ENCODE measurements at places on chromosomes 11 and 22. TPM values are rescaled to one million over a fixed set of nuclear protein-coding genes. Genes with fewer than 3 reads are reported as not detected.
A peak's percentile ranks its signal among the peaks of the same experiment; 100 is the strongest.

DNA sequence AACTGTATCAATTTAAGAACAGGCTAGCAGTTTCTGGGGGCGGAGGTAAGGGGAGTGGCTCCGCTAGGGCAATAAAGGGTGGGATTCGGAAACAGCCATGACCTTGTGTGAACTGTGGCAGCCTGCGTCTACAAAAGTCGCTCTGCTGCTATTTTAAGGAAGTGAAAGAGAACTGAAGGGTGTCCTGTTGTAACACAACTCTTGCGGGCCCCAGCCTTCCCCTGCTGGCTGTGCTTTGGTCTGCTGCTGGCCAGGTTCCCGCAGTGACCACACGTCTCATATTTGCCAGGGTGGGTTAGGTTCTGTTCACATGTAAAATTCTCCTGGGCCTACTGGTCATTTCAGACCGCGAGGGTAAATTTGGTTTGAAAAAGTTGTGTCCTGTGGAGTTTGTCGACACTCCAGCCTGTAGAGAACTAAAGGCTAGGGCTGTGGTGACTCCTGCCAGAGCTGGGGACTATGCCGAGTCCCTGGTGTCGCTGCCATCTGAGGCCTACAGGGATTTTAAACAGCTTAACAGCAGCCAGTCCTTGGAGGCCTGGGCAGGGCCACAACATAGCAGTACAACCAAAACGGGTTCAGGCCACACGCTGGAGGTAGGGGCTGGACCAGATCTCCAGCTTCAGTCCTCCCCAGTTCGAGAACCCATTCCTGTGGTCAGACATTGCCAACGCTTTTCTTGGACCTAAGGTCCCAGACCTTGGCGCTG lies 1.1 kb upstream of the PPFIBP2 start:
- DNase-seq = peak; percentile 73
- H3K27ac ChIP-seq = peak overlapping the region; percentile 89
- H3K36me3 ChIP-seq = no peaks in the 10 kb centered on the region
- H3K4me3 ChIP-seq = peak overlapping the region; percentile 89

- no peak overlapping the region for H3K4me3 ChIP-seq
- no peak overlapping the region for H3K27ac ChIP-seq
- H3K4me1 ChIP-seq = no peaks in the 10 kb centered on the region
- H3K27me3 ChIP-seq = no peaks in the 10 kb centered on the region
- no peaks in the 10 kb centered on the region for H3K36me3 ChIP-seq
- DNase-seq = no peak
These were observed 604.7 kb downstream of the TBC1D22A start for GRCh38 chr22:47367107-47367690.

DNA sequence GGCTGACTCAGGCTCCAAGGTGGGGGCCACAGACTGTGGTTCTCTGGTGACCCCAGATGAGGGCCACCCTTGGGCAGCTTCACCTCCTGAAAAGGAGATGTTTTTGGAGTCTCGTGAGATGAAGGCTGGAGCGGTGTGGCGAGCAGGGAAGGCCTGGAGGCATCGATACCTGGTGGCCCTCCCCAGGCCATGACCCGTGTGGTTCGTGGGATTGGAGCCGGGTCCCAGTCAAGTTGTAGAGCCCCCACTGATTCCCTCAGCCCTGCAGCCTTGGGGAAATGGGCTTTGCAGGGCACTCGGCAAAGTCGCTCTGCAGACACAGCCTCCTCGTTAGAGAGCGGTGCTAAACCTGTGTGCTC lies 1083.4 kb downstream of the BRD1 start:
- DNase-seq = no peak
- no peak overlapping the region for H3K4me3 ChIP-seq
- H3K27ac ChIP-seq = no peak overlapping the region
- peaks cover 13% of the 10 kb centered on the region for H3K4me1 ChIP-seq
- peaks cover 20% of the 10 kb centered on the region for H3K36me3 ChIP-seq
- H3K27me3 ChIP-seq = no peaks in the 10 kb centered on the region

- H3K27me3 ChIP-seq = no peaks in the 10 kb centered on the region
- no peak for DNase-seq
- no peaks in the 10 kb centered on the region for H3K36me3 ChIP-seq
- no peak overlapping the region for H3K27ac ChIP-seq
- H3K4me3 ChIP-seq = no peak overlapping the region
- peaks cover 23% of the 10 kb centered on the region for H3K4me1 ChIP-seq
These were observed 7.3 kb downstream of the UBE2L6 start for GRCh38 chr11:57560146-57560545.

GRCh38 chr11:83918476-83918875 lies 632.3 kb upstream of the CCDC90B start:
- no peaks in the 10 kb centered on the region for H3K27me3 ChIP-seq
- H3K4me1 ChIP-seq = no peaks in the 10 kb centered on the region
- DNase-seq = no peak
- no peak overlapping the region for H3K4me3 ChIP-seq
- no peaks in the 10 kb centered on the region for H3K36me3 ChIP-seq

DNA sequence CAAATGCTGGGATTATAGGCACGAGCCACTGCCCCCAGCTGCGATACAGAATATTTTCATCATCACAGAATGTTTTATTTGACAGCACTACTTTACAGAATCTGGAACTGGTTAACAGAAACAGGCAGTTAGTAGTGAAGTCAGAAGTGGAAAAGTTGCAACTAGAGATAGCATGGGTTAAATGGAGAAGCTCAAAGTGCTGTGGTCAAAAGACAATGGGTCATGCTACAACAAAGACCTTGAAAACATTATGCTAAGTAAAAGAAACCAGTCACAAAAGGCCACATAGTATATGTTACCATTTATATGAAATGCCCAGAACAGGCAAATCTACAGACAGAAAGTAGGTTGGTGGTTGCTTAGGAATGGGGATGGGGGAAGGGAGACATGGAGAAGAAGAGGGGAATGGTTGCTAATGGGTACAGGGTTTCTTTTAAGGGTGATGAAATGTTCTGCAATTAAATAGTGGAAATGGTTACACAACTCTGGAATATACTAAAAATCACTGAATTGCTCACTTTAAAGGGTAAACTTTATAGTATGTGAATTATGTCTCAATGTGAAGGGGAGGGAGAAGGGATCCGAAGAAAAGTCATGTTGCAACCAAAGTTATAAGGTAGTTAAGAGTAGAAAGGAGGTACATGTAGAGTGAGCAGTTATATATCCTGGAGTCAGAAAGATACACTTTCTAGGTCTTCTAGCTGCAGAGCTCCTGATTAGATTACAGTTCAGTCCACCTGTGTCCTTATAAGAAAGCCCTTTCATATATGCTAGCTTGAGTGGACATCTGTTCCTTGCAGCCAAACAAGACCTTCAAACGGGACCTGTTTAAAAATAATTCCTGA lies 46.3 kb upstream of the RAPSN start:
- no peaks in the 10 kb centered on the region for H3K27me3 ChIP-seq
- H3K27ac ChIP-seq = no peak overlapping the region
- no peak for DNase-seq
- H3K36me3 ChIP-seq = no peaks in the 10 kb centered on the region
- no peaks in the 10 kb centered on the region for H3K4me1 ChIP-seq
- H3K4me3 ChIP-seq = no peak overlapping the region

- no peaks in the 10 kb centered on the region for H3K27me3 ChIP-seq
- no peaks in the 10 kb centered on the region for H3K4me1 ChIP-seq
- H3K27ac ChIP-seq = no peak overlapping the region
- no peaks in the 10 kb centered on the region for H3K36me3 ChIP-seq
- no peak for DNase-seq
These were observed 1447.5 kb downstream of the BRD1 start for GRCh38 chr22:48380016-48380665.

DNA sequence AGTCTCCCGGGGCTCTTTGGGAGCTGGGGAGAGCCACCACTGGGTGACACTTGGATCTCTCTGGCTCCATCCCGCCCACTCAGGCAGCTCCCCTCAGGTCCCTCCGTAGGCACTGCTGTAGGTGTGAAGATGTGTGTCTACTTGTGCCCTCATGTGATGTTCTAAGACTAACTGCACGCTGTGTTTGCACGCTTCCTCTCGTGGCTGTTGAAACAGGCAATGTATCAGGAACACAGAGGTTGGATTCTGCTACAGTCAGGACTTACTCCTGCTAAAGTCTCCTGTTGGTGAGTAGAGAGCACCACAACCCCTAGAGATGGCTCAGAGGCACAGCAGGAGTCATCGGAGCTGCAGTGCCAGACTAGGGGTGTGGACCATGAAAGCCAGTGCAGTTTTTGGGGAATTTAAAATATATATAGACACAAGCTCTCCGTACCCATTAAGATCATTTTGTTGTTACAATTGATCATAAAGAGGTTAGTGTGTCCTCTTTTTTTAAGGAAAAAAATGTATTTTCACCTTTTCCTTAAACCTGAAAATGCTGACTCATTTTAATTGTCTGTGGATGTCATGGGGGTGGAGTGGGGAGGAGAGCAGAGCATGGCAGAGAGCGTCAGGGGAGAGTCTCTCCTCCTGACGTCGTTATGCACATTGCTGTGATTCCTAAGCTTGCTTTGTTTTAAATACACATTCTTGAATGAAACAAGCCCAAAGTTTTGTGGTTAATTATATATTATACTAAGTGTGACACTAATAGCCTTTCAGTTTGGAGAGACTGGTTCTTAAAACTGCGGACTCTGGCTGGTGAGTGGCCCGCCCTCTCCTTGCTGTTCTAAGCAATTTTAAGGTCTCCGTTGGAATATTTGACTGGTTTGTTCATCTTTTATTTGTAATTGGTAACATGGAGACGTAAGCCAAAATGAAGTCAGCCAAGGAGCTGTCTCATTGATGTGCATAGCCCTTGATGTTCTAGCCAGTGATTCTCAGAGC lies 16.2 kb upstream of the CTTN start:
- H3K4me1 ChIP-seq = peaks cover 34% of the 10 kb centered on the region
- no peak overlapping the region for H3K27ac ChIP-seq
- no peak for DNase-seq
- H3K27me3 ChIP-seq = no peaks in the 10 kb centered on the region

- no peak overlapping the region for H3K27ac ChIP-seq
- H3K4me3 ChIP-seq = no peak overlapping the region
- H3K36me3 ChIP-seq = no peaks in the 10 kb centered on the region
These were observed 6.4 kb downstream of the RBX1 start for GRCh38 chr22:40957601-40958000.

Gene BRMS1
- total RNA-seq = 38.7 TPM

Gene PDGFB
- total RNA-seq = 22.2 TPM

Gene DBX1
- not detected for total RNA-seq

Gene OR5P2
- not detected for total RNA-seq

Gene SCO2
- 2.5 TPM for total RNA-seq

Data from tibial nerve (tissue), 4 donors.